Skin of body (tissue), 3 donors: ENCODE measurements at places on chromosomes 13 and 19. TPM values are rescaled to one million over a fixed set of nuclear protein-coding genes. Genes with fewer than 3 reads are reported as not detected.

NECTIN2 gene
- total RNA-seq, result 34.0 TPM

CEACAM1 gene
- 3.5 TPM for total RNA-seq

KCTD15 gene
- total RNA-seq, result 48.6 TPM

CSNK1G2 gene
- total RNA-seq, result 35.0 TPM

ATP1A3 gene
- total RNA-seq, result not detected

TFPT gene
- 5.4 TPM for total RNA-seq

FGF21 gene
- total RNA-seq, result not detected

N4BP2L1 gene
- 11.8 TPM for total RNA-seq

MBD3L3 gene
- total RNA-seq, result not detected

ATP4B gene
- not detected for total RNA-seq

CNMD gene
- 0.49 TPM for total RNA-seq

DIRAS1 gene
- 2.9 TPM for total RNA-seq

SYCN gene
- total RNA-seq, result not detected

ZNF835 gene
- total RNA-seq, result 1.8 TPM

ZNF665 gene
- 3.1 TPM for total RNA-seq

ILF3 gene
- 98.6 TPM for total RNA-seq

LRRC8E gene
- 3.9 TPM for total RNA-seq

RNF17 gene
- total RNA-seq, result not detected

FPR1 gene
- 9.5 TPM for total RNA-seq

ASF1B gene
- total RNA-seq, result 3.6 TPM

ICAM5 gene
- 0.10 TPM for total RNA-seq

CASP14 gene
- total RNA-seq, result 29.3 TPM

SMIM17 gene
- 0.20 TPM for total RNA-seq

NBEA gene
- total RNA-seq, result 29.7 TPM

CTXN1 gene
- total RNA-seq, result 1.4 TPM

NLRP11 gene
- not detected for total RNA-seq

ZNF98 gene
- total RNA-seq, result 3.7 TPM

KIR2DL3 gene
- total RNA-seq, result not detected

MZF1 gene
- total RNA-seq, result 11.0 TPM

RNF225 gene
- 0.99 TPM for total RNA-seq

APOE gene
- total RNA-seq, result 313 TPM

COG3 gene
- 40.9 TPM for total RNA-seq

SLC35E1 gene
- total RNA-seq, result 18.2 TPM

SMIM44 gene
- not detected for total RNA-seq

PDX1 gene
- 0.10 TPM for total RNA-seq

MEIS3 gene
- 12.8 TPM for total RNA-seq

ZNF541 gene
- total RNA-seq, result 0.10 TPM

CGB5 gene
- total RNA-seq, result not detected

TNNT1 gene
- total RNA-seq, result 65.7 TPM

ZNF837 gene
- 0.69 TPM for total RNA-seq

GSX1 gene
- total RNA-seq, result not detected

ZNF585A gene
- total RNA-seq, result 5.8 TPM

CLDN10 gene
- total RNA-seq, result 2.4 TPM

NLRP7 gene
- not detected for total RNA-seq

S1PR5 gene
- 6.6 TPM for total RNA-seq

CGB2 gene
- not detected for total RNA-seq
